ENCODE measurements at places on chromosomes 3 and 15.

GRCh38 chr15:101044625-101045235 lies 125.6 kb downstream of the LRRK1 start:
- DNase-seq, result no peak

GRCh38 chr3:102230057-102230456 lies 204.8 kb upstream of the ZPLD1 start:
- no peak for DNase-seq

GRCh38 chr3:151949706-151950105 lies 76.3 kb downstream of the SUCNR1 start:
- no peak for DNase-seq

DNA sequence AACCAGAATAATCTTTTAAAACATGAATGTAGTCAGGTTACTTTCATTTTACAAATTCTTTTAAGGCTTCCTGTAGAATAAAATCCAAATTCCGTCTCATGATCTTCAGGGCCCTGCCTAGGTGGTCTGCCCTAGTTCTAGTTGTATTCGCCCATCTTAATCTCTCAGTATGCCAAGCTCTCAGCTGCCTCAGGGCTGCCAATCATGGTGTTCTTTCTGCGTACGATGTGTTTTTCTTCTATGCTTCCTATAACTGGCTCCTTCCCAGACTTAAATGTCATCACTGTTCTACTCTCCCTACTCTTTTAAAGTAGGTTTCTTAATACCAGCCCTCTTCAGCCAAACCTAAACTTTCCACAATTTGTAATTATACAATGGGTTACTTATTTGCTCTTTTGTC lies 107.4 kb downstream of the GREM1 start:
- no peak for DNase-seq

Measured in NCI-H1105 (cell line).